ENCODE measurements at places on chromosomes 7 and 10.
A peak's percentile ranks its signal among the peaks of the same experiment; 100 is the strongest.

DNA sequence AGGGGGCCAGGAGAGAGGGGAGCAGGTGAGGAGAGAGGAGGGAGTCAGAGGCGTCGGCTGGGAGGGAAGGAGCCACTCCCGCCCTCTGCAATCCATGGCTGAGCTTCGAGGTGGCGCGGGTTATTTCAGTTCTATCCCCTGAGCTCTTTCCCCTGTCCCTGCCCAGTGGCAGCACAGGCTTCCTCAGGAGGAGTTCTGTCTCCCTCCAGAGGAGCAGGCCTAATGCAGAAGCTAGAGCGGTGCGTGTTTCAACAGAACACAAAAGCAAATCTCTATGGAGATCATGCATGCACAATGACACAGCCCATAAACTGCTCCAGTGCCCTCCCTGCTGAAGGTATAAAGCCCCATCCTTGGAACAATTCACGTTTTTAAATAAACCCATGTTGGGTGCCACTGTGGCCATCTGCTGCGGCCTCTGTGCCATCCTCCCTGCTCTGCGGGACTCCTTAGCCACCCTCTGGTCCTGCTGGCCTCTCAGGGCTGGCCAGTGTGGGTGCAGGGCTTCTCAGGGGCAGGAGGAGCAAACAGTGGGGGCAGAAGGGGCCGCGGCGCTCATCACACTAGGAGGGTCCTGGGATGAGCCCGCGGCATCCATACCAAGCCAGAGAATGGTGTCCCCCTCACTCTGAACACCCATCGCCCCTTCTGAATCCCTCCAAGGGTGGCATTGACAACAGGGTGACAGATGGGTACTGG lies 192.6 kb upstream of the LYZL2 start:
- H3K27ac ChIP-seq = no peak overlapping the region
- peaks cover 8% of the 10 kb centered on the region for H3K4me1 ChIP-seq
- no peaks in the 10 kb centered on the region for H3K27me3 ChIP-seq
- no peaks in the 10 kb centered on the region for H3K36me3 ChIP-seq

- DNase-seq = no peak
- H3K27me3 ChIP-seq = no peaks in the 10 kb centered on the region
- no peaks in the 10 kb centered on the region for H3K4me1 ChIP-seq
- H3K4me3 ChIP-seq = no peak overlapping the region
- no peaks in the 10 kb centered on the region for H3K36me3 ChIP-seq
Observed at GRCh38 chr10:125102821-125103220, 57.5 kb downstream of the CTBP2 start.

DNA sequence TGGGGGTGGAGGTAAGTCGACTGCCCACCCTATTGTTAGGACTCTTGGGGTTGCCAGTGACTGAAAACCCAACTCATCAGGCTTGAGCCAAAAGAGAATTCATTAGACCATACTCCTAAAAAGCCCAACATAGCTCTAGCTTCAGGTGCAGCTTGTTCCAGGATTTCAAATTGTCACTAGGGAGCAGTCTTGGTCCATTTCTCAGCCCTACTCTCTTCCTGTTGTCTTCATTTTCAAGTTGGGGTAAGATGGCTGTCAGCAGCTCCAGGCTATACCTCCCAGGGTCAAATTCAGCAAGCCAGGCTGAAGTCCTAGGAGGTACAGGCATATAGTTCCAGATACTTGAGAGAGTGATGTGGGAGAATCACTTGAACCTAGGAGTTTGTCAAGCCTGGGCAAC lies 14.9 kb upstream of the COL13A1 start:
- H3K4me3 ChIP-seq = no peak overlapping the region
- DNase-seq = no peak
- no peaks in the 10 kb centered on the region for H3K36me3 ChIP-seq
- peaks cover 8% of the 10 kb centered on the region for H3K27me3 ChIP-seq

- no peaks in the 10 kb centered on the region for H3K4me1 ChIP-seq
- H3K27ac ChIP-seq = no peak overlapping the region
- no peak overlapping the region for H3K4me3 ChIP-seq
- peaks cover 4% of the 10 kb centered on the region for H3K27me3 ChIP-seq
- no peak for DNase-seq
Observed at GRCh38 chr7:94297397-94297838, 97.3 kb upstream of the COL1A2 start.

DNA sequence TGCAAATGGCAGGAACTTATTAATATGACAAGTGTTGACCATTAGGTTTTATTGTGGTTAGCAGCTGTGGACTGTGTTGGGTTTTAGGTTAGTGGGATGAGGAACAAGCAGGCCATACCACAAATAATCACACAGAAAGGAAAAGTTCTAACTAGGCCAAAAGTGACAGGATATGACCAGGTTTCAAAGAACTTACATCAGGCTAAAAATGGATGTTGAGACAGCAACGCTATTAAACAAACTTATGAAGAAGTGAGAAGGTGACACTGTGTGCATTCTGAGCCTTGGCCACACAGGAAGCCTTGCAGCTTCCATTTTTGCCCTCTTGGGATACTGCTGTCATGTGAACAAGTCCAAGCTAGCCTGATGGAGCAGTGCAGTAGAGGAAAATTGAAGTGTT lies 568.8 kb downstream of the HTR7 start:
- no peaks in the 10 kb centered on the region for H3K36me3 ChIP-seq
- no peaks in the 10 kb centered on the region for H3K4me1 ChIP-seq
- H3K4me3 ChIP-seq = no peak overlapping the region
- no peak overlapping the region for H3K27ac ChIP-seq
- no peaks in the 10 kb centered on the region for H3K27me3 ChIP-seq

DNA sequence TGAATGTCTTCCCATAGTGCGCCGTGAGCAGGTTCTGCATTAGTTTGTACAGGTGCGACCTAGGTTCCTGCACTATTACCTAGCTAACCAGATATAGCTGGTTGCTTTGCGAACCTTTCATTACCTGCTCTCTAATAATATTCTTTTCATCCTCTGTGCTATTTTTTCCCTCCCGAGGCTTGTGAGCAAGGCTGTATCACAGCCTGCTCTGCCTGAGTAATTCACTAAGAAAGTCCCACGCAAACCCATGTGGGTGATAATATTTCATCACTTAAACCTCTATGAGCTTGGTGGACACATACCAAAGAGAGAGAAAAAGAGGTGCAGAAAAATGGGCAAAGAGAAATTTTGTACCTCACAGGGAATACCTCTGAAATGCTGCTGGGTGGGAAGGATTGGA lies 8.4 kb downstream of the INHBA start:
- peaks cover 2% of the 10 kb centered on the region for H3K4me1 ChIP-seq
- H3K4me3 ChIP-seq = no peak overlapping the region
- no peak for DNase-seq
- H3K36me3 ChIP-seq = no peaks in the 10 kb centered on the region
- peaks cover 23% of the 10 kb centered on the region for H3K27me3 ChIP-seq

GRCh38 chr10:113041324-113041723 lies 91.3 kb downstream of the TCF7L2 start:
- H3K27me3 ChIP-seq = peaks cover 11% of the 10 kb centered on the region
- no peaks in the 10 kb centered on the region for H3K4me1 ChIP-seq
- H3K27ac ChIP-seq = no peak overlapping the region
- no peak for DNase-seq

GRCh38 chr10:101336382-101336781 lies 17.6 kb upstream of the BTRC start:
- H3K4me3 ChIP-seq = no peak overlapping the region
- peaks cover 10% of the 10 kb centered on the region for H3K27me3 ChIP-seq
- no peaks in the 10 kb centered on the region for H3K4me1 ChIP-seq
- no peak overlapping the region for H3K27ac ChIP-seq

GRCh38 chr10:71088054-71088453 lies 124.3 kb upstream of the UNC5B start:
- H3K27ac ChIP-seq = no peak overlapping the region
- H3K4me3 ChIP-seq = no peak overlapping the region
- DNase-seq = no peak
- H3K27me3 ChIP-seq = no peaks in the 10 kb centered on the region

- H3K27me3 ChIP-seq = no peaks in the 10 kb centered on the region
- no peak overlapping the region for H3K27ac ChIP-seq
- no peaks in the 10 kb centered on the region for H3K36me3 ChIP-seq
- no peak overlapping the region for H3K4me3 ChIP-seq
- DNase-seq = no peak
Observed at GRCh38 chr10:78513330-78513729, 479.7 kb downstream of the RPS24 start.

DNA sequence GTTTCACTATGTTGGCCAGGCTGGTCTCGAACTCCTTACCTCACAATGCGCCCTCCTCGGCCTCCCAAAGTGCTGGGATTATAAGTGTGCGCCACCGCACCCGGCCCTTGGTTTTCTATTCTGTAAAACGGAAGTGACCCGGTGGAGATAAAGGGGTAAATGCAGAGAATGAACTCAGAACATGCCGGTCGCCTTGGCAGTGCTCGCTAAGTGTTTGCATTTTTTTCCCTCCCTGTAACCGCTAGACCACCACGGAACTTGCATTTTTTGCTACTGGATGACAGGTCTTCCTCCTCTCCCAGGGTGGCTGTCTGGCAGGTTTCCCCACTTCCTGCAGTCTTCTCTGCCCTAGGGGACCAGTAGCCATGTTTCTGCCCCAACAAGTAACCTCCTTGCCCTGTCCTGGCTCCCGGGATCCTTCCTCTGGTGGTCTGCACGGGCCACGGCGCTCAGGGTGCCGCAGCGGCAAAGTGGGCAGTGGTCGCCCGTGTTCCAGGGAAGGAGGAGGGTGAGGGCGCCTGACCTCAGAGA lies 18.8 kb upstream of the GNA12 start:
- no peak overlapping the region for H3K4me3 ChIP-seq
- H3K27ac ChIP-seq = peak overlapping the region; percentile 94
- no peak for DNase-seq
- H3K4me1 ChIP-seq = peaks cover 23% of the 10 kb centered on the region
- H3K36me3 ChIP-seq = no peaks in the 10 kb centered on the region

GRCh38 chr10:124332426-124332825 lies 86.3 kb downstream of the OAT start:
- H3K4me3 ChIP-seq = no peak overlapping the region
- H3K36me3 ChIP-seq = no peaks in the 10 kb centered on the region
- H3K27ac ChIP-seq = no peak overlapping the region
- H3K27me3 ChIP-seq = peaks cover 7% of the 10 kb centered on the region
- H3K4me1 ChIP-seq = no peaks in the 10 kb centered on the region

GRCh38 chr7:44564606-44565005 lies 9.1 kb downstream of the DDX56 start:
- no peaks in the 10 kb centered on the region for H3K27me3 ChIP-seq
- peaks cover 8% of the 10 kb centered on the region for H3K4me1 ChIP-seq
- DNase-seq = no peak
- H3K4me3 ChIP-seq = no peak overlapping the region

DNA sequence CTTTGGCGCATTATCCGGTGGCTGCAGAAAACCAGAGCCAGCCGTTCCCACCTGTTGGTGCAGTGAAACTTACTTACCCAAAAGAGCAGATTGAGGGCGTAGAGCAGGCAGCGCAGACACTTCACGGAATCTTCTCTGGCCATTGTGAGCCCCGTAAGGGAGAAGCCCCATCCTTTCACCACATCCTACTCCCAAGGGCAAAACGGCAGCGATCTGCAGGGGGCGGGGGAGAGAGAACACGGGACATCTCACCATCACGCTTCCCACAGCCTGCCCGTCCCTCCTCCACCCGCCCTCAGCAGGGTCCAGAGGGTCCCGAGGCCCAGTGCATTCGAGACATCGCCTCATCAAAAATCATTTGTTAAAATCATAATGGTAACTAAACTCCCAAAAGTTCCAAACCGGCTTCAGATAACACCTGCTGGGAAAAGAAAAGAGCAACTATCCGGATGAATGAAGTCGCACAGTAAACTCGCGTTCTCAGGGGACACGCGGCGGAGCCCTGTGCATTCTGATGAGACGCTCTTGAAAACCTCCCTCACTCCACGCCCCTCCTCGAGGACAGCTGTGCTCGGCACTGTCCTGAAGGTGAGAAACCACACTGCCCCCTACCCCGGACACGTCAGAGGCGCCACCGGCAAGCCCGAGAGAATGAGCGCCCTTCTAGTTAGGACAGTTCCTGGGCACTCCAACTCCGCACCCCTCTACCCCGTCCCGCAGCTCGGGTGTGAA lies 1.2 kb downstream of the TSPAN12 start:
- no peak overlapping the region for H3K27ac ChIP-seq
- peak overlapping the region; percentile 83 for H3K4me3 ChIP-seq
- H3K27me3 ChIP-seq = peaks cover 69% of the 10 kb centered on the region
- DNase-seq = no peak

GRCh38 chr7:155663937-155664336 lies 19.5 kb downstream of the RBM33 start:
- H3K4me1 ChIP-seq = peaks cover 60% of the 10 kb centered on the region
- H3K36me3 ChIP-seq = peaks cover 52% of the 10 kb centered on the region
- H3K27ac ChIP-seq = no peak overlapping the region
- no peak for DNase-seq
- H3K27me3 ChIP-seq = no peaks in the 10 kb centered on the region
- no peak overlapping the region for H3K4me3 ChIP-seq

DNA sequence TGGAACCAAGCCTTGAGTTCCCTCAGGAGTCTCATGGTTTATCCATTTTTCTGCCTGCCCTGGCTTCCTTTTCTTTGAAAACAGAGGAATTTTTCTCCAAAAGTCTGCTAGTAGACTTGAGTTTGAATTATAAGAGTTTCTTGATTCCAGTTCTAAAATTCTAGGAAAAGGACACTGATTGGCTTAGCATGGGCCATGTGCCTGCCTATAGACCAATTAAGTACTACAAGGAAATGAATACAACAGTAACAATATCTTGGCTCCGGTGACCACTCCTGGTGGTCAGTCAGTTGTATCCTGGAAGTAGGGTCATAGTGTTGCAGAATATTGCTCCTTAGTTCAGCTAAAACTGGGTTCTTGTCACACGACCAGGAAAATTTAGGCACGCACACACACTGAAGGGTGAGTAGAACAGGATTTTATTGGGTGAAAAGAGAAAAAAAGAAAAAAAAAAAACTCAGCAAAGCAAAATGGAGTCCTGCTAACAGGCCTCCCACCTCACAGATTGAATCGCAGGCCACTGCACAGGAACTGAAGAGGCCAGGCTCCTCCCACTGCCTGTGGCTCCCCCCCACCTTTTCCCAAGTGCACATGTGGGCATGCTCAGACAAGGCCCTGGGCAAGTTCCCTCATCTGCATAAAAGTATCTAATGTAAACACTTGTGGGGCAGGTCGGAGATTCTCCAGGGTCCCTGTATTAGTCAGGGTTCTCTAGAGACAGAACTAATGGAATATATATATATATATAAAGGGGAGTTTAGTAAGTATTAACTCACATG lies 155.1 kb downstream of the LYZL1 start:
- no peak overlapping the region for H3K27ac ChIP-seq
- H3K36me3 ChIP-seq = peaks cover 5% of the 10 kb centered on the region
- no peaks in the 10 kb centered on the region for H3K27me3 ChIP-seq
- H3K4me3 ChIP-seq = no peak overlapping the region

- no peaks in the 10 kb centered on the region for H3K4me1 ChIP-seq
- H3K36me3 ChIP-seq = no peaks in the 10 kb centered on the region
- H3K27ac ChIP-seq = no peak overlapping the region
Observed at GRCh38 chr7:47709451-47709850, 127.5 kb upstream of the TNS3 start.

Measured in activated T-helper 2 cell treated with anti-CD3 and anti-CD28 coated beads, Interferon-gamma antibody, Interleukin-2, Interleukin-4, amounts not matched to agents 10 μg/mL and 5 μg/mL and 100 μg/mL, durations not matched to agents 14 hours and 24 hours and 36 hours (primary cell).